ENCODE measurements at places on chromosomes 1 and 21. TPM values are rescaled to one million over a fixed set of nuclear protein-coding genes. Genes with fewer than 3 reads are reported as not detected.
A peak's percentile ranks its signal among the peaks of the same experiment; 100 is the strongest.

- DNase-seq: peak; percentile 80
These were observed 55.0 kb upstream of the PAX7 start for GRCh38 chr1:18575620-18576019.

DNA sequence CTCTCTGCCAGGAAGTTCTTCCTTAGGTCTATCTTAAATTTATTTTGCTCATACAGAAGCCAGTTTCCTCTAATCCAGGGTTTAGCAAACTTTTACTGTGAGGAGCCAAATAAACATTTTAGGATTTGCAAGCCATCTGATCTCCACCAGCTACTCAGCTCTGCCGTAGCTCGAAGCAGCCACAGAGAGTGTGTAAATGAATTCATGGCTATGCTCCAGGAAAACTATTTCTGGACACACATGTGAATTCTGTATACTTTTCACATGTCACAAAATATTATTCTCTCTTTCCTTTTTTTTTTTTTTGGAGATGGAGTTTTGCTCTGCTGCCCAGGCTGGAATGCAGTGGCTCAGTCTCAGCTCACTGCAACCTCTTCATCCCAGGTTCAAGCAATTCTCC, 13.4 kb upstream of the AGTRAP start:
- DNase-seq: no peak

DNA sequence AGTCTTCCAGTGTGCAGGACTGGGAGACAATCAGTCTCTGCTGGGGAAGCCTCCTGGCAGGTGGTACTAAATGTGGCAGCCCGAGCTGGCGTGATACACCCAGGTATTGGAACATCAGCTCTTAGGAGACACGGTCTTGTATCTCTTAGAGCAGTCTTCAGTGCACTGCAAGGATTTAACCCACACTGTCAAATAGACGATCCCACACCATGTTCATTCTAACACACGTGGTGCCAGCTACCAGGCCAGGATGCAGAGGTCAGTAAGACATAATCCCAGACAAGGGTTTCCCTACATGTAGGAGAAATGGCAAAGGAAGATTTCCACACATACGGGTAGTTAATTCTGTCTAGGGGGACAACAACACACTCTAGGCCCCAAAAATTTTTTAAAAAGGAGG, 8.7 kb downstream of the TRIM11 start:
- DNase-seq: no peak

- no peak for DNase-seq
These were observed 197.0 kb downstream of the GABPA start for GRCh38 chr21:25931765-25932164.

DNA sequence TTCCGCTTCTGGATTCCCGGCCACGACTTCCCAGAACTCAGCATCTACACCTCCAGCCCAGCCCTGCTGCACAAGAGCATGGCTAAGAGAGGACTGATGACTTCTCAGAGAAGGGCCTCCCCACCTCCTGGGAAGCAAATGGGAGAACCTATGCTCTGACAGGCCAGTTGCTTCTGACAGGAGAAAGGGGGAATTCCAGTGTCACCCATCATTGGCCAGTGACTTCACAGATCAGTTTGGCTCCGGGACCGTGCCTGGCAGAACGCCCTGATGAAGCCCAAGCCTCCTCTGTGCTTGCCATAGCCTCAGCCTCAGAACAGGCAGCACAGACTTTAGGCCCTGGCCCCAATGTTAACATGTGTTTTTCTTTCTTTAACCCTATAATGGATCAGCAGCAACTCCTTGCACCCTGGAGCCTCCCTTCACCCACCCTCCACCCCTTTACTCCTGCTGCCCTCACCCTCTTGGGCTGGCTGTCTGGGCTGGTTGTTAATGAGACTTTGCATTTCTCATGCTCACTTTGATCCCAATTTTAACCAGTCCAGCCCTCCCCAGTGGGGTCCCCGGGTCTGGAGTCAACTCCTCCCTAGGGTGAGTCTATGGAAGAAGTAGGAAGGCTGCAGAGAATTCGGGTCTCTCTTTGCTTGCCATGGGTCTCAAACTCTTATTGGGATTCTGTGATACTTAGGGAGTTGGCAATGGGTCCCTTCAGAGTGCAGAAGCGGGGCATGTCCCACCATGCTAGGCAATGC, 42.7 kb upstream of the SLC30A1 start:
- DNase-seq: no peak

Gene FCGR1A
- not detected for total RNA-seq

Gene GPR161
- total RNA-seq: 32.6 TPM
